ENCODE measurements at places on chromosomes 12 and 14. TPM values are rescaled to one million over a fixed set of nuclear protein-coding genes. Genes with fewer than 3 reads are reported as not detected.

Gene OR4E2
- not detected for total RNA-seq

Gene LRRC43
- 4.3 TPM for total RNA-seq

- H3K4me1 ChIP-seq, result peaks cover 2% of the 10 kb centered on the region
- H3K27ac ChIP-seq, result no peak overlapping the region
- peak; percentile 18 for DNase-seq
- no peaks in the 10 kb centered on the region for H3K27me3 ChIP-seq
- H3K4me3 ChIP-seq, result no peak overlapping the region
Observed at GRCh38 chr12:62006076-62006732, 254.0 kb upstream of the USP15 start.

DNA sequence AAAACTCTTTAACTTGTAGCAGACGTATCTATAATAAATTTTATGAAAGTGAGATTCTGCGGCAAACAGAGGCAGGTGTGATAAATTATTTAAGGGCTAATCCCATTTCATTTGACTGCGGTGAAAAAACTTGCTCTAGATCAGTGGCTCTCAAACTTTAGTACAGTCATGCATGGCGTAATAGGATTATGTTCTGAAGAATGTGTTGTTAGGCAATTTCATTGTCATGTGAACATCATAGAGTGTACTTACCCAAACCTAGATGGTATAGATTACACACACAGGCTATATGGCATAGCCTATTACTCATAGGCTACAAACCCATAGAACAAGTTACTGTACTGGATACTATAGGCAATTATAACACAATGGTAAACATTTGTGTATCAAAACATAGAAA, 83.7 kb downstream of the HEATR5A start:
- no peak overlapping the region for H3K27ac ChIP-seq
- no peak for DNase-seq
- H3K4me1 ChIP-seq, result no peaks in the 10 kb centered on the region
- no peak overlapping the region for H3K4me3 ChIP-seq
- no peaks in the 10 kb centered on the region for H3K27me3 ChIP-seq

DNA sequence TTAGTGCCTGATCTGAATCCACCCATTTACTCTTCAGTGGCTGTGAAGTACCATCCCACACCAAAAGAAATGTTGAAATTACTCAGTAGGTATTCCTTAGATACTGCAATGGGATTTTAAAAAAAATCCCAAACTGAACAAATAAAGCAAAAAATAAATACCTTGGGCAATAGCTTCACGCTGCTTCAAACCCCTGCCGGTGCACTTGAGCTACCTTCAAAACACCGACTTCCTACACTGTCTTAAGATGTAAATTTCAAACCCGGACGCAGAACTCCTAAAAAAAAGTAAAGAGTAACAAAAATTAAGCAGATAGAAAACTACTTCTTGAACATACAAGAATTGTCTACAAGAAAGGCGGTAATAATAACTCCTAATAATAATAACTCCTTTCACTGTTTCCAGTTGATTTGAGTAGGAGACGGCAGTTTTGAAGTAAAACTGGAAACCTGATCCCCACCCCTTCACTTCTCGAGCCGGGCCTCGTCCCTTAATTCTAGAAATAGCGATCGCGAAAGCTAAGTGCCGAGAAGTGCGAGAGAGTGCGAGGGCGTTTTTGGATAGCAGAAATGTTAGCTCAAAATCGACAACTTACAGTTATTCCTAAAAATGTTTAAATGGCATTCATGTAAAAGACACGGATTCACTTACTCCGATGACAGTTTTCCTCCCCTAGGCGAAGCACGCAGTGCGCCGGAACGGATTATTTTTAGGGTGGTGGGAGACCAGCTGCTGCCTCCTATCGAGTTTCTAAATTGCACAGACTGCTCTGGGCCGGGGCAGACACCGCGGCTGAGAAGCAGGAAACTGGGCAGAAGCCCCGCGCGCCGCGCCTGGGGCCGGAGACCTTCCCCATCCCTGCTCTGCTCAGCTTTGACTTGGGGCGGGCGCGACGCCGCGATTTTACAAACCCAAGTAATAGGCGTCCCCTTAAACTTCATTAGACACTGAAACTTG, at the start of gene ABCC9:
TSS of gene ABCC9 (minus strand) at position 878 of the 957 bp plus-strand sequence. CDS start 4,752 bp downstream, outside the sequence.
- H3K4me1 ChIP-seq, result peaks cover 33% of the 10 kb centered on the region
- DNase-seq, result peak; percentile 58
- peaks cover 15% of the 10 kb centered on the region for H3K27me3 ChIP-seq
- peaks cover 7% of the 10 kb centered on the region for H3K36me3 ChIP-seq
- peak within 1 kb of the TSS; percentile 89 for H3K4me3 ChIP-seq

- H3K27ac ChIP-seq, result no peak overlapping the region
- DNase-seq, result no peak
- peaks cover 27% of the 10 kb centered on the region for H3K4me1 ChIP-seq
- H3K4me3 ChIP-seq, result no peak overlapping the region
- peaks cover 3% of the 10 kb centered on the region for H3K27me3 ChIP-seq
Observed at GRCh38 chr12:96244826-96245225, 50.7 kb downstream of the ELK3 start.

DNA sequence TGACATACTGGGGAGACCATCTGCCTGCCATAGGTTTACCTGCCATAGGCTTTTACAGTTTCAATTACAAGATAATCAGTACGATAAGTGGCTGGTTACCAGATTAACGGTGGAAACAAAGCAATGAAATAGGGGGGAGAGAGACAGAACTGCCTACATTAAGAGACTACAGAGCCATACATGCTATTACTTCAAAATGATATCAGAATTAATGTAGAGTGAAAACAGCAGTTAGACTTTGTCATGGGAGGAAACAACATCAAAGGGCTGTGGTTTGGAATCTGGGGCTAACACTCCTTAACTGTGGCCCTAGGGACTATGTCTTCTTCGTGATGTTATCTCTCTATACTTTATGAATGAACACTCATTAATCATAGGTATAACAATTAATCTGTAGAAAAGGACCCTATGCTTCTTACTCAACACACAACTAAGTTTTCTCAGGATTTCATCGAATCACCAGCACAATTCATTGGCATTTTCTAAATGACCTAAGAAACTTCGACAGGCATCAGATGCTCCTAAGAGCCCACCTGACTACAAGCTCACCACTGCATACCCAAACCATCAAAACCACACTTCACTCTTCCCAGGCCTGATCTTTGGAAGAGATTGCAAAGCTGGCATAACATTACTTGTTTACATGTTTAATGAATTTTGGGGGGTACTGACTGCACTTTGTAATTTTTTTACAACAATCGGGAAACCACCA, 475.6 kb upstream of the SOX5 start:
- peak overlapping the region; percentile 75 for H3K27ac ChIP-seq
- DNase-seq, result no peak
- peaks cover 37% of the 10 kb centered on the region for H3K4me1 ChIP-seq
